ENCODE measurements at places on chromosomes 13 and 19.

- DNase-seq, result no peak
These were observed 8.8 kb upstream of the LRCH1 start for GRCh38 chr13:46544208-46544607.

DNA sequence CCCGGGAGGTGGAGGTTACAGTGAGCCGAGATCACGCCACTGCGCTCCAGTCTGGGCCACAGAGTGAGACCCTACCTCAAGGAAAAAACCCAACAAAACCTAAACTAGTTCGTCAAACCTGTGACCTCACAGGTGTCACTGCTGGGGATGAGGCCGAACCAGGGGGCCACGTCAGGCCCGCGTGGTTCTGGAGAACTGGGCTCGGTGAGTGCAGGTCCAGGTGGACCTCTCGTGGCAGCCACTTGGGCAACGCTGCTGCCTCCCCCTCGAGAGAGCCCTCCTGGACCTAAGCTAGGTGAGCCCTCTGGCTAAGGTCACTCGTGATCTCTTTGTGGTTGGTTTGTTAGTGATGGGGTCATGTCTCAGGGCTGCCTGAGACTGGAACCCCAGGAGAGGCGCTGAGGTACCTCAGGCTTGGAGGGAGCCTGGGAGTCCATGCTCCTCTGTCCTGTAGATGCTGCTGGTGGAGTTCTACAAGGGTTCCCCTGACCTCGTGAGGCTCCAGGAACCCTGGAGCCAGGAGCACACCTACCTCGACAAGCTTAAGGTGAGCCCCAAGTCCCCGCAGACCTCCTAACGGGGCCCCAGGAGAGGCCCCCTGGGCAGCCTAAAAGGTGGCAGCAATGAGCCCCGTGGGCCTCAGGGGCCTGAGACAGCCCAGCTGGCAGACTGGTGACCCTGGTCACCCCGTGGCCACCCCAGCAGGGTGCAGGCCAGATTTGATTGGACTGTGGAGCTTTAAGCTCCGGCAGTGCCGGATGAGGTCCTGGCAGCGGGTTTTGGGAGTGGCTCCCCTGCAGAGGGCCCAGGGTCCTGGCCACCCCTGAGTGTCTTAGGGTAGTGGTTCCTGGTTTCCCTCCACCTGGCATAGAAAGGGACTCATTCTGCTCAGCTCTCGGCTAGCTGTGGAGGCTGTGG, 15.6 kb downstream of the MPND start:
- no peak for DNase-seq

DNA sequence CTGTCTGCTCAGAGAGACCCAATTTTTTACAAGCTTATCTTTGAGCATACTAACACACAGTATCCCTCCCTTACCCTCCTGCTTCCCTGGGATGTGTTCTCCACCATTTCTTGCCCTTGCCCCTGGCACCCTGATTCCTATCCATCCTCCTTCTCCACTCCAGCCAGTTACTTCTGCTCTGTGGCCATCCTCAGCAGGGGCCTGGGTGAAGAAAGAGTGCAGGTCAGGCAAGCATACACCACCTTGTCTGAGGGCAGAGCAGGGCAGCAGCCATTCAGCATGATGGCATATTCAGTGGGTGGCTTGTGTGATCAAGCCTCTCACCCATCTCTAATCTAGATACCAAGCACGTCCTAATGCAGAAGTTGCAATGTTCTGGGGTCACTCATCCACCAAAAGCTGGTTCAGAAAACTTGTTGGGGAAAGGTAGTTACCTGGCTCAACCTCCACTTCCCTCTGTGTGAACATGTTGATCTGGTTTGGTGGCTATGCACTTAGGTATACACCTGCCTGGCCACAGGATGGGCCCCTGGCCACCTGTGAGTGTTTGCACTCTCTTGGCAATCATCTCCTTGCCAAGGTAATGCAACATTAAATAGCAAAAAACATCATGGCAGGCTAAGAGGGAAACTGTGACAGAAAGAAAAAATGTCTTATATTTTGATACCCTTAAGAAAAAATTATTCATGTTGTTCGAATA, 900.3 kb upstream of the MIR17HG start:
- no peak for DNase-seq

DNA sequence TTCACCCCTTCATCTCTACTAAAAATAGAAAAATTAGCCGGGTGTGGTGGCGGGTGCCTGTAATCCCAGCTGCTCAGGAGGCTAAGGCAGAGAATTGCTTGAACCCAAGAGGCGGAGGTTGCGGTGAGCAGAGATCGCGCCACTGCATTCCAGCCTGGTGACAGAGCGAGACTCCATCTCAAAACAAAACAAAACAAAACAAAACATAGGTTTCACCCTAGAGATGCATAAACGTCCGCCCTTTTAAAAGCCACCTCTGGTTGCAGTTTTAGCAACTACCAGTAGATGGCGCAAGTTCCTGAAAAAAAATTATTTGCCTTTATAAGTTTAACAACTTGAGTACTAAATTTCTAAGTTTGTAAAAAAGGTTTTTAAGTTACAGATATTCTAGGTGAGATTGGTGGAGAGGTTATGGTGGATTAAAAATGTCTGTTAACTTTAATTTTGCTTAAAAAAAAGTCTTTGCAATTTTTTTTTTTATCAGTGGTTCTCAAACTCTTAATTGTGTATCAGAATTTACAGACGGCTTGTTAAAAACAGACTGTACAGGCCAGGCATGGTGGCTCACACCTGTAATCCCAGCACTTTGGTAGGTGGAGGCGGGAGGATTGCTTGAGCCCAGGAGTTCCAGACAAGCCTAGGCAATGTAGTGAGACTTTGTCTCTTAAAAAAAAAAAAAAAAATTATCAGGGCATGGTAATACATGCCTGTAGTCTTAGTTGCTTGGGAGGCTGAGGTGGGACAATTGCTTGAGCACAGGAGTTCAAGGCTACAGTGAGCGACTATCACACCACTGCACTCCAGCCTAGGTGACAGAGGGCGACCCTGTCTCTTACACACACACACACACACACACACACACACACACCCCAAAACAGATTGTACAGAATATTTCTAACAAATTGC, 42.1 kb downstream of the NAA16 start:
- DNase-seq, result no peak

DNA sequence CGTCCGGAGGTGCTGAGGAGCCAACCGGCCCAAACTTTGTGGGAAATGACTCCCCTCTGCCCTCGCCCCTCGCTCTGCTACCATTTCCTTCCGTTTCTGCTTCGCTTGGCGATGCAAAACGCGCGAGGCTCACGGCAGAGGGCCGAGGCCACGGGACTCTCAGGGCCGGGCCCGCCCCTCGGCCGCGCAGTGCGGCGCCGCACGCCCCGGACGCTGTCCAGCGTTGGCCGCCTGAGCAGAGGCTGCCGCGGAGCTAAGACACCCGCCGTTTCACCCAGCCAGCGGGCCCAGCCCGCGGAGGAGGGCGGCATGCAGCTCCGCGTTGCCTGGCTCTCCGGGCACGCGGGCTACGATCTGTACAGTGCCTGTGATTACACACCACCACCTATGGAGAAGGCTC, 2.1 kb upstream of the ZNF578 start:
- no peak for DNase-seq

DNA sequence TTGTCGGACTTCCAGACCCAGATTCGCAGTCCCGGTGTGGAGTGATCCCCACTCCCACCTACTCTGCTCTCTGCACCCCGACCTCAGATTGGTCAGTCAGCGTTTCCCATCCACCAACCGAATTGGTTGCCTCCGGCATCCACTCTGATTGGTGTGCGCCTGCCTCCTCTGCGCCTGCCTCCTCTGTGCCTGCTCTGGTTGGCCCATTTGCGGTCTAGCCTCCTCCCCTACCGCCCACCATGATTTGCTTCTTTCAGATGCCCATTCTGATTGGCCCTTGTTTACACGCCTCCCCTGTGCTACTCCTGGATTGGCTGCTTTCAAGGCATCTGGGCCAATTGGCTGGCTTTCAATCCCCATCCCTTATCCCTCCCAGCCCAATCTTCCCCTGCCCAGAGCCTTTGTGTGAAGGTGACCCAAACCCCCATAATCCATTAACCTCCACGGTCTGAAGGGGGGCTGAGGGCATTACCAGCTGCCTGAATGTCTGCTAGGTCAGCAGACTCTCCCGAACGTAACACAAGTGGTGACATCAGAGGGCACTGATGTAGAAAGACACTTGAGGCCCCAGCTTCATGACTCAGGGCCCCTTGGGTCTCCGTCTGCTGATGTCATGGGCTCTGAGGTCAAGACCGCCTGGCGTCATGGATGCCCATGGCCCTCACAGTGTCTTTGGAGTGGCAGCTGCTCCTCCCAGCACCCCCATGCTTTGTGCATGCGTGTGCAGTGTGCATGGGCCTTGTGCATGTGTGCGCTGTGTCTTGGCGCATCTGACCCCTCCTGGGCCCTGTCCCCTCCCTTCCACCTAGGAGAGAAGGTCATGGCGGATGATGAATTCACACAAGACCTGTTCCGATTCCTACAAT, 80.4 kb downstream of the MAP4K1 start:
- DNase-seq, result no peak

DNA sequence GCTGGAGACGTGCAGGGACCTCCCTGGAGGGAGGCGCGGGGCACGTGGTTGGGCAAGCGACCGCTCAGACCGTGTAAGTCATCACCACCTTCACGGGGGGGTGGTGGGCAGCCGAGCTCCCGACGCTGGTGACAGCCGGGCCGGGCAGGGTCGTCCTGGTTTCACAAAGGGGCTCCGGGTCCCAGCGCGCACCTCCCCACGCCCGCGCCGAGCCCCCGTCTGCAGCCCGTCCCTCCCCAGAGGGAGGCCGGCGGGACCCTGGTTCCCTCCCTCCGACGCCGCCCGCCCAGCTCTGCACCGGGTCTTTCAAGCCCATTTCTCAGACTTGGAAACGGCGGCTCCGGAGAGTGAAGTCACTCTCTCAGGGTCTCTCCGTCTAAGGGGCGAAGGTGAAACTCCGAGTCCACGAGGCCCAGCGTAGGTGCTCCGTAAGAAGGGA, 729 bp upstream of the ARID3A start:
- DNase-seq, result peak; percentile 68

DNA sequence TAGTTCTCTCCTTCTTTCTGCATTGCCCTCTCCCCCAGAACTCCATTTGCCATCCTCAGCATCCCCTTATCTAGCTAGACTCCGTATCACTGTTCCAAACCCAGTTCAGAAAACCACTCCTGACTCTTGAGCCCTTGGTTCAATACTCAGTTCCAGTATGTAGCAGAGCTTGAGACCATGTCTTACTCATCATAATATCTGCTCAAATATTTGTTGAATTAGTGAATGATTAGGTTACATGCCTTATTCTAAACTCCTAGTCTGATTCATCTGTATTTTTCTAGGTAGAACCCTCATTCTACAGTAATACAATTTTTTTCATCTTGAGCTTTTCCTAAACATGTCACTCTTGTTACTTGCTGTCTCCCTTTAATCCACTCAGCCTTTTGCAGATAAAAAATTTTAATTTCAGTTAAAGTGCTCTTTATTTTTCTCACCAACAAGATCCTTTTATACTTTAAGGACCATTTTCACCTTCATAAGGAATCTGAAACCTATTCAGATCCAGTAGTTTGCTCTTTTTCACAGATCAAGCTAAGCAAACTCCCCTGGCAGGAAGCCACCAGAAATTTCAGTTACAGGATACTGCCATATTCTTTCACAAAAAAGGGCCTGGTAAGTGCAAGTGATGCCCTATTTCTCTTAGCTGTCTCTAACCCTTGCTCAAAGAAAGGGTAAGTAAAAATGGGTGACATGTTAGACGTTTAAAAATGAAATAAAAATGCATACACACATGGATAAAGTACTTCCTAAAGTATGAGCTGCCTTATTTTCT, 23.1 kb upstream of the INTS6 start:
- no peak for DNase-seq

DNA sequence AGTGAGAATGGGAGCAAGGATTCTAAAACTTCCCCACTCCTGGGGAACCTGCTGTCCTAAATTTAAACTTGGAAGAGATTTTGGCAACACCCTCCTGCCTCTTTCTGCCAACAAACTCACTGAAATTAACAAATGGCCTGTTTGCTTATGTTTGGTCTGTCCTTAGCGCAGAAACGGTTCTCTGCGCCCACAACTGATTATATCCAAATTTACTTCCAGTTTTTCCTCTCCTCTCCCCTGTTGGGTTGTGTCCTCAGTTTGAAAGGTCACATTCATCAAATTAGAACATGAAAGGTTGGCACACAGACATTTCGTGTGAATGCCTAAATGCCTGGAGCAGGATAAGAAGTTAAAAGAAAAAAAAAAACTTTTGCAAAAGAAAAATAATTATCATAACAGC, 56.4 kb upstream of the MRI1 start:
- DNase-seq, result no peak

DNA sequence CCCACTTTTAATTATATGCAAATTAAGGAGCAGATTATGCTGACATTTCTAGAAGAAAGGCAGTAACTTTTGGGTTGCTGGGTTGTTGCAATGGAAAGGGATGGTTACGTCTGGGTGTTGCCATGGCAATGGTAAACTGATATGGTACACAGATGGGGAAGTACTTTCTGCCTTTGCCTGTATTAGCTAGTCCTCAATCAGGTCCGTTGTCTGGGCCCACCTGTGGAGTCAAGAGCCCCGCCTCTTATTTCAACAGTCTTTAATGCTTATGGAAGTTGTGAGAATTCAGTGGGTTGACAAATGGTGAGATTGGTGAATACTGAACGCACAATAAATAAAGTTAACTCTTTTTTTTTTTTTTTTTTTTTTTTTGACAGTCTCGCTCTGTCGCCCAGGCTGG, 30.6 kb upstream of the DPP9 start:
- DNase-seq, result peak; percentile 12

DNA sequence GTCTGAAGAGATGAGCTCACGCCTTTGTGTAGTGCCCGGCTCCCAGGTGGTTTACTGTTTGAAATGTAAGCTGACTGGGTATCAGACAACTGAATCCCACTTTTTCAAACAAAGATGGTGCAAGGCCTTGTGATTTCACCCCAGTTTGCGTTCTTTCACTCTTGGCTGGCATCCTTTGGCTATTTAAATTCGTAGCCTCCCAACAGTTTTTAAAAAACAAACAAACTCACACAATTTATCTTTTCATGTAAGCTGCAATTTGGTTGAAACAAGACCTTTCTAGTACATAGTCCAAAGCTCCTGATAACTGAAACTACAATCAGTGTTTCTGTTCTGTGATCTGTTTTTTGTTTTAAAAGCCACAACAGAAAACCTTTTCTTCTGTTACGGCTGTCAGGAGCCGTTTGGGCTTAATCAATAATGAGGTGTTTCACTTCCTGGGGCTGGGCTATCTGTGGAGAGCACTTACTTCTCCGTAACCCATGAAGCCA, 65.1 kb upstream of the NPAS1 start:
- no peak for DNase-seq

DNA sequence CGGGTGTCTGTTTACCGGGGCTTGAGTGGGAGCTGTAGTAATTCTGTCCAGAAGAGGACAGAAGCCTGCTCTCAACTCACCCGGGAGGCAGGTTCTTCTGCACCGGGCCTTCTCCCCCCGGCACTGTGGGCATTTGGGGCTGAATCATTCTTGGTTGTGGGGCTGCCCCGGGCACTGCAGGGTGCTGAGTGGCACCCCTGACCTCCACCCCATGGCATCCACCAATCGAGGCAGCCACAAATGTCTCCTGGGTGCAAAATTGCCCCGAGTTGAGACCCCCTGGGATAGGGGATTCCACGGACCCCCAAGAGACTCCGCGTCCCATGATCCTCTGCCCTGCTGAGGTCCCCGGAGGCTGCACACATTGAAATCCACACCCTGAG, 68.8 kb downstream of the GNG7 start:
- DNase-seq, result no peak

- DNase-seq, result no peak
These were observed 542.3 kb upstream of the ATXN8OS start for GRCh38 chr13:69565334-69565733.
